ENCODE measurements at places on chromosomes 5 and 9. TPM values are rescaled to one million over a fixed set of nuclear protein-coding genes. Genes with fewer than 3 reads are reported as not detected.

FAM153A gene
- polyA plus RNA-seq, result 12.2 TPM

- H3K27me3 ChIP-seq, result no peaks in the 10 kb centered on the region
- no peak for DNase-seq
- H3K4me1 ChIP-seq, result no peaks in the 10 kb centered on the region
- no peak overlapping the region for H3K27ac ChIP-seq
- no peaks in the 10 kb centered on the region for H3K36me3 ChIP-seq
Measured at GRCh38 chr9:129720865-129721545, 31.8 kb downstream of the PTGES start.

- no peaks in the 10 kb centered on the region for H3K27me3 ChIP-seq
- no peaks in the 10 kb centered on the region for H3K4me1 ChIP-seq
- no peak for DNase-seq
- no peaks in the 10 kb centered on the region for H3K36me3 ChIP-seq
Measured at GRCh38 chr5:33701251-33701650, 190.5 kb downstream of the ADAMTS12 start.

EXOC3 gene
- polyA plus RNA-seq, result 36.3 TPM

INSL4 gene
- polyA plus RNA-seq, result not detected

BAAT gene
- polyA plus RNA-seq, result not detected

All from cardiac muscle cell (in vitro differentiated cells and primary cell).